ENCODE measurements at places on chromosomes 2 and 18.
A peak's percentile ranks its signal among the peaks of the same experiment; 100 is the strongest.

DNA sequence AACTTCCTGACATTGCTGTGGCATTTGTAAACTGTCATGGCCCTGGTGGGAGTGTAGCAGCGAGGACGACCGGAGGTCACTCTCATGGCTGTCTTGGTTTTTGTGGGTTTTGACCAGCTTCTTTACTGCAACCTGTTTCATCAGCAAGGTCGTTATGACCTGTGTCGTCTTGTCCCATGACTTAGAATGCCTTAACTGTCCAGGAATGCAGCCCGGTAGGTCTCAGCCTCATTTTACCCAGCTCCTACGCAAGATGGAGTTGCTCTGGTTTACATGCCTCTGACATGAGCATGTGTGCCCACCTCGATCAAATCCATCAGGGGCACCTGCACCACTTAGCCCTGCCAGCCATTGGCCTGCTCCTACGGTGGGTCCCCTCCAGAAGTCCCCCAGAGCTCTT, 32.9 kb upstream of the SLC66A3 start:
- no peak for DNase-seq

GRCh38 chr2:44989176-44989575, 20.1 kb downstream of the SIX2 start:
- no peak for DNase-seq

DNA sequence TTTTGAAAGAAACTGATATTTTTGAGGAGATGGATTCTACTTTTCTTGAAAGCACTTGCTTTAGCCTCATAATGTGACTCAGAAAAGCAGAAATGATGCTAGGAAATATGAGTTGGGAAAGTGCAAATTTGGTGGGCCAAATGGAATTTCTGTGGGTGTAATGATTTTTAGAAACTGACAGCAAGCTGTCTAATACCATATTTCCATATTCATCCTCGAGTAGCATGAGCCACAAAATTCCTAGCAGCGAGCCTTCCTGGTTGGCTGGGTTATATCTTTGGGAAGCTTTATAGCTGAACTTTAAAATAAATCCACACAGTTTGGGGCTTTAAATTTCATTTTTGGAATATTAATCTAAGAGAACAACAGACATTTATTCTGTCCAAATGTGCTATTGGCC, 190.0 kb downstream of the DSC3 start:
- DNase-seq = no peak

- no peak for DNase-seq
Measured at GRCh38 chr2:68303033-68303901, 16.5 kb downstream of the CNRIP1 start.

DNA sequence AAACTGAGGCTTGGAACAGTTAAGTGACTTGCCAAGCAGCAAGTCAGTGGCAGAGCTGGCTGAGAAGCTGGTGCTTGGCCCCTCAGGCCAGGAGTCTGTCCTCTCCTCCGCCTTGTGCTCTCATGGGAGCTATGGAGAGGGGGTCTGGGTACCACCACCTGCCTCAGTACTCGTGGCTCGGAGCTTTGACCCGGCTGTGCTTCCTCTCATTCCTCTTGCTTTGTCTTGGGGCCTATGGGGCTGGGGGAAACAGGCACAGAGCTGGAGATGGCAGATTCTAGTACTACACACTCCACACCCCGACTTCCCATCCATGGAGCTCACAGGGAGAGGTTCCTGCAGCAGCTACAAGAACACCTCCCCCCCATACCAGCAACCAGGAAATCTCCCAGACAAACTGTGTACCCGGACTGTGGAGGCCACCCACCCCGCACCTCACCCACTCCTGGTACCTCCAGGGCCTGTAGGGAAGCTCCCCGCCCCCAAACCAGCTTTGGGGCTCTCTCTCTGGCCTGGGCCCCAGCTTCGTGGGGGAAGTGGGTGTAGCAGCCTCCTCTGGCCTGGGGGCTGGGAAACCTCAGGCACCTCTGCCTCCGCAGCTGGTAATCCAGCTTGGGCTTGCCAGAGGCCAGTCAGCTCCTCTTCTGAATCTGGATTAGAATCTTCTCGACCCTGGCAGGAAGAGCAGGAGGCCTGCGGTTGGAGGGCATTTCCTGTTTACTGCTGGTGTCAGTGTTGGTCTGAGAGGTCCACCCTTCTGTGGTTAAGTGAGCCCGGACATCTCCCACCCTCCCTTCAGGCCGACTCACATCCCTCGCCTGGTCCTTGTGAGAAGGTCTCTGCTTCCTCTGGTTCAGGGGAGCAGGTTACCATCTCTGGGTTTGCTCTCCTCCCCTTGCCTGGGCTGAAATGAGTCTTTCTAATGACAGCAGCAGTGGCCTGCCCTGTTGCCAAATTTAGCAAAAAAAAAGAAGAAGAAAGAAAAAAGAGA, 22.3 kb upstream of the RHOB start:
- peak; percentile 75 for DNase-seq

GRCh38 chr2:137705296-137705695, 259.0 kb upstream of the HNMT start:
- DNase-seq = no peak

DNA sequence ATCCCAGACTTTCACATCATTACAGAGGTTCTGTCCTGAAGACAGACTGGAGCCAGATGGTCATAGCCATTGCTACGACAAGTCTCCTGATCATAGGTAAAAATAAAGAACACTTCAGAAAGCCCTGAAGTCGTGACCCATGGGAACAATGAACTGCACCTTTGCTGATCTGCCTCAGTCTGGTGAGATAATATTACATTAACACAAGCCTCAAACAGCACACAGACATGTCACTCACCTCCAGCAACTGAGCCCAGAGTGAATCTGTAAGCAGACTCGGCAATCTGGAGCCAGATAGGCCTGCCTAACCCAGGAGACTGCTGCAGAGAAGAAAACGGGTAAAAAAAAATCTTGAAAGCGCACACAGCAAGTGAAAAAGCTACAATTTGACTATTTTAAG, 79.2 kb downstream of the SLC25A12 start:
- DNase-seq = no peak

DNA sequence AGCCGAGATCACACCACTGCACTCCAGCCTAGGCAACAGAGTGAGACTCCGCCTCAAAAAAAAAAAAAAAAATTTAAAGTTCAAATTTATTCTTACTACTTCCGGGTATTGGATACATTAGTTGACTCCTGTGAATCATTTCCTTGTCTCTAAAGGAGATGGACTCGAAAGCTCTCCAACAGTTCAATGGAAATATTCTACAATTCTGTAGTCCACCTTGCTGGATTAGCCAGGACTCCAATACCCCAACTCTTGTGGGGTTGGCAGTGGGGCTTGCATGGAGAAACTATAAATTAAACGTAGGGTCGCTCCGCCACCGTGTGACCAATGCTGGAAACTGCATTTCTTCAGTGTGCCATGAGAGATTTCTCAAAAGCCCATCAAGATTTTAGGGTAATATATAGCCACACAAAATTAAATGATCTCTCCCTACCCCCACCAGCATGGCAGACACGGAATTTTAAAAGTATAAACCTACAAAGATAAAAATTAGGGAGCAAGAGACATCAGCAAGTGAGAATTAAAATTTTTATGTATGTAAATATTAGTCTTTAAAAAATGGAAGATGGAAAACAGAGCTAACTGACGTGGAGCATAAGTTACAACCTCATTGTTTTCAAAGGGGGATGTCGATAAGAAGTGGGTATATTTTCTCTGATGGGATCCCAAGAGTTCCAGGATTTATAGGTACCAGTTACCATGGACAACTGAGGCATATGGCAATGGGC, 27.8 kb upstream of the GAREM2 start:
- peak; percentile 22 for DNase-seq

- DNase-seq = peak; percentile 32
Measured at GRCh38 chr2:138421971-138422335, 79.6 kb upstream of the SPOPL start.

DNA sequence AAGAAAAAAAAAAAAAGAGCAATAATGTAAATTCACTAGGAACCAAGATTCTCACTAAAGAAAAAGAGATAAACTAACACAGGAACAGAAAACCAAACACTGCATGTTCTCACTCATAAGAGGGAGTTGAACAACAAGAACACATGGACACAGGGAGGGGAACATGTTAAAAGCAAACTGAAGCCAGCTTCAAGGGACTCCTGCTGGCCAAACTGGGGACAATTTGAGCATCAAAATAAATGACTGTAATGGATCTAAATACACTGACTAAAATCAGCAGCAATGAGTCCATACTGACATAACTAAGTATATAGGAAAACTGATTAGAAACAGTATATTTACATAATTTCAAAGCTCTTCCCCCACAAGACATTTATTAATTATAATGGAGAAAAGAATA, 73.0 kb downstream of the FARSB start:
- no peak for DNase-seq

DNA sequence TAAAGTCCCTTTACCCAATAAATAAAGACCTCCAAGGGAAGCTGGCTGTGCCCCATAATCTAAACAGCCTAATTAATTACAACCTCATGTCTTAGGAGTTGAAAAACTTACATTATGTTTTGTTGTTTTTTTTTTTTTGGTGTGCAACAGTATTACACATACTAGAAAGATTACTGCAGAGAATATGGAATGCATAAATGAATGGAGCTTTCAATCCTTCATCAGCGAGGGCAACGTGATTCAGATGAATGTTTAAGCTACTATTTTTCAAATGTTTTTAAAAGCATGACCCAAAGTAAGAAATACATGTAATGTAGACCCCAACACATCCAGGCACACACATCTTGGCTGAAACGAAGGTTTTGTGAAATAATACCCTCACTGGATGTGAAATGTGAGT, 167.1 kb upstream of the FN1 start:
- no peak for DNase-seq

GRCh38 chr2:5546181-5546580, 146.0 kb upstream of the SOX11 start:
- DNase-seq = no peak

DNA sequence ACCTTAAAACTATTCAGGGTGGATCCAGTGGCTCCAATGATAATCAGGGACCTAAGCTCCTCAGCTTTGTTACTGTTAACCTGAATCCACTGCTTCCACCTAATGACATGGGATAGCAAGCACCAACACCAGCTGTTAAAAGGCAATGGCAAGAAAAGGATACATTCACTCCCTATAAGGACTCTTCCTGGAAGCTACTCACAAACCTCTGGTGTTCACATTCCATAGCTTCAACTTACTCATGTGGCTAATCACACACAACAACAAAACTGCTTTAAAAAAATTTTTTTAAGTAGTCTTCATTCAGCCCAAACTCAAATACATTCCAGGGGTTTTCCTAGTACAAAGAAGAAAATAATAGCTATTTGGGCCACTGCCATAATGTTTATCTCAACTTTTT, 24.5 kb downstream of the ROCK2 start:
- no peak for DNase-seq

- no peak for DNase-seq
Measured at GRCh38 chr2:140586379-140586778, 1544.4 kb downstream of the LRP1B start.

DNA sequence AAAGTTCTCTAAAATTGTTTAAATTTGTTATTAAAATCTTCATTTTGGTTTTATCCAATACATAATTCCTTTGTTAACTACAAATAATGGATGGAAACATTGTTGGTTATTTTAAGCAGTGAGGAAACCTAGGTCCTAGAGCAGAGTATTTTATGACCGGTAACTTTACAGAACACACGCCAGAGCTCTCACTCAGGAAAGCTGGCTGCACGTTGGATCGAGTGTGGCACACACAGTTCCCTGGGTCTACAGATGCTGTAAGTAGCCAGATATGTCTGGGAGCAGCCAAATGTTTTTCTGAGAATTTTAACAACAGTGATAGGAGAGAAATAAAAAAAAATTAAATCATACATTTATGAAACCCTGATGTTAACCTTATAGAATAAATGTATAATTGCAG, 264.4 kb downstream of the ZNF407 start:
- DNase-seq = no peak

DNA sequence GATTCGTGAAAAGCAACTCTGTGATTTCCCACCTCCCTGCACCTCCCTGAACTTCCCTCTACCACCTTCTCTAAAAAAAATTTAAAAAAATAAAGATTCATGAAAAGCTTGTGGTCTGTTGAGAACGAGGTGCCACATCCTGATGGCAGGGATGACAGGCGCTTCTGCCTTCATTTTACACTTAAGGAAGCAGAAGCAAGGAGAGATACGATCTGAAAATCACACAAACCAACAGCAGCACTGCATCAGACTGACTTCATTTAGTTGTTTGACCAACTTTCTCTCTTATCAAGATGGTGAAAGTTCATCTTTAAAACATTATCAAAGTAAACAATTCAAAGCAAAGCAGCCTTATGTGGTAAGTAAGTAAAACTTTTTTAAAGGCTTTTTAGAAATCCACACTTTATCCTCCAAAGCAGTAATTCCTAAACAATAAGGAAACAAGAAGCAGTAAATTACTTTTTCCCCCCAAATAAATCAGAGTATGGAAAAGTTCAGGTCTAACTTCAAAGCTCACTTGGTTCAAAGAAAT, 15.5 kb downstream of the WDFY1 start:
- DNase-seq = no peak

DNA sequence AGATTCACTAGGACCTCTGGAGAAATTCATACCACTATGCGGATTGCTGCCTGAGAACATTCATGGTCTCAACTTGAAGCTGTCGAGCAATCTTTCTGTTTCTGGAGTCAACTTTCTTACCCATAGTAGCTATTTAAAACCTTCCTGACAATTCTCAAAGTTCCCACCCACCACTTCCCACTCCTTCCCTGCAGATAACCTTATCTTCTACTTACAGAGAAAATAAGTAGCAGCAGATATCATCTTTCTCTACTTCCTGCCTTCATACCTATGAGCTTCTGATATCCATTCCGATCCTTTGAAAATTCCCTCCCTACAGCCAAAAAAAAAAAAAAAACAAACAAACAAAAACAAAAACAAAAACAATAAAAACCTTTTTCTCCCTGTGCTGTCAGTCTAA, 81.2 kb upstream of the CYRIA start:
- DNase-seq = no peak

All from AG09319 (cell line).